ENCODE measurements at places on chromosomes 5 and 9. TPM values are rescaled to one million over a fixed set of nuclear protein-coding genes. Genes with fewer than 3 reads are reported as not detected.

DNA sequence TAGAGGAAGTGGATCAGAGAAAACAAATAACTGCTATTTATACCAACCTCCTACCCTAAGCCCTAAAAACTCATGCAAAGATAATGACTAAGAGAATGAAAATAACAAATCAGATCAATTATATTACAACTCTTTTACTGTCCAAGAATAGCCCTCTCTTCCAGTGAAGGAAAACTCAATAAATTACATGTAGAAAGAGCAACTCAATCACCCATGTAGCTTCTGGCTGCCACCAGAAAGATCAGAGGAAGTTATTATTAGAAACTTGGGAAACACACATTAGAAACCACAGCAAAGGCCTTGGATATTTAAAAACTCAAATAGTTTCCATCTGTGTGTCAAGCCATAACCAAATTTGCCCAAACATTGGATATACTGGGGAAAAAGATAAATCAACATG lies 134.0 kb upstream of the TARS1 start:
- DNase-seq = no peak

Gene BHMT2
- total RNA-seq = not detected

GRCh38 chr9:35729700-35730485 lies 2.1 kb downstream of the TLN1 start:
- peak; percentile 59 for DNase-seq

Gene SMIM3
- total RNA-seq = 13.4 TPM

GRCh38 chr5:159310511-159310910 lies 19.8 kb downstream of the IL12B start:
- DNase-seq = peak; percentile 19

Data from HT-29 (cell line).